ENCODE measurements at places on chromosomes 7 and 10. TPM values are rescaled to one million over a fixed set of nuclear protein-coding genes. Genes with fewer than 3 reads are reported as not detected.

DNA sequence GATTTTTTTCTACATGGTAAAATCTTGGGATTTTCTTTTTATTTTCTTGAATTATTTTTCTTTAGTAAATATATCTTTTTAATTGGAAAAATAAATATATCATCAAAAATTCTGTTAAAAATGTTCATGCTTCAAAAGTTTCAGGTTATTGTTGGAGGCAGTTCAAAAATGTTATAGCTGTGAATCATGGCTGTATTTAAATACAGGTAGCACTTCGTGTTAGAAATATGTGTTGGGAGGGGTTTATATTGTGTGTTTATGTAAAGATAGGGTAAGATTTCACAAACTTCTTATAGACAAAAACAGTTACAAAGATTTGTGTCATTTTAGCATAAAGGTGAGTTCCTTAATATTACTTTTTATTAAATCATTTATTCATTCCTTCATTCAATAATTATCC is 60.4 kb downstream of the HDAC9 start:
- no peak for DNase-seq

Gene SLC4A2
- 112 TPM for polyA plus RNA-seq

Gene FOXK1
- 8.8 TPM for polyA plus RNA-seq

GRCh38 chr10:5449823-5450222 is 37.5 kb downstream of the NET1 start:
- peak; percentile 83 for DNase-seq

- peak; percentile 5 for DNase-seq
Observed at GRCh38 chr10:17409170-17409733, 45.1 kb downstream of the ST8SIA6 start.

All from IMR-90 (cell line).